Left renal pelvis (tissue), 4 donors: ENCODE measurements at places on chromosomes 2 and 18. TPM values are rescaled to one million over a fixed set of nuclear protein-coding genes. Genes with fewer than 3 reads are reported as not detected.

Gene ERMN
- 0.33 TPM for polyA plus RNA-seq

Gene ROCK2
- polyA plus RNA-seq = 45.0 TPM

- no peak for DNase-seq
These were observed 198.5 kb downstream of the UBE2E3 start for GRCh38 chr2:181178823-181179412.

GRCh38 chr18:3830604-3831003, 380.6 kb downstream of the TGIF1 start:
- no peak for DNase-seq

Gene DSC2
- 48.0 TPM for polyA plus RNA-seq

Gene MFSD6
- polyA plus RNA-seq = 8.1 TPM

Gene PID1
- 9.2 TPM for polyA plus RNA-seq

Gene MPP4
- 0.19 TPM for polyA plus RNA-seq

Gene AMER3
- 0.03 TPM for polyA plus RNA-seq

DNA sequence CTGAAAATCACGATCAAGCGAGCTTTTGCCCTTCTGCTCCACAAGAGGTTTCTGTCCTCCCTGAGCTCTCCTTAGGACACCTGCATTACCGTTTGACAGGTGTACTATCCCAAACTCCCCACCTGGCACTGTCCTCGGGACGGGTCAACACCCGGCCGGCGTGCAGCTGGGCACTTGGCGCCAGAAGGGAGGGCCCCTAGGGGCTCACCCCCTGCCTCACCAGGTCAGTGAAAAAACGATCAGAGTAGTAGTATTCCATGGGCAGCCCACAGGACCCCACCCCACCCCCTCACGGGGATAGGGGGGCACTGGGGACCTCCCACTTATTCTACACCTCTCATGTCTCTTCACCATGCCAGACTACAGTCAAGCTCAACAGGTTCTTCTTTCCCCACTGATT, 117.6 kb upstream of the ANKRD30BL start:
- DNase-seq = no peak

GRCh38 chr2:231615058-231615671, 22.5 kb downstream of the TEX44 start:
- DNase-seq = no peak
